ENCODE measurements at places on chromosomes 1 and 21.
A peak's percentile ranks its signal among the peaks of the same experiment; 100 is the strongest.

DNA sequence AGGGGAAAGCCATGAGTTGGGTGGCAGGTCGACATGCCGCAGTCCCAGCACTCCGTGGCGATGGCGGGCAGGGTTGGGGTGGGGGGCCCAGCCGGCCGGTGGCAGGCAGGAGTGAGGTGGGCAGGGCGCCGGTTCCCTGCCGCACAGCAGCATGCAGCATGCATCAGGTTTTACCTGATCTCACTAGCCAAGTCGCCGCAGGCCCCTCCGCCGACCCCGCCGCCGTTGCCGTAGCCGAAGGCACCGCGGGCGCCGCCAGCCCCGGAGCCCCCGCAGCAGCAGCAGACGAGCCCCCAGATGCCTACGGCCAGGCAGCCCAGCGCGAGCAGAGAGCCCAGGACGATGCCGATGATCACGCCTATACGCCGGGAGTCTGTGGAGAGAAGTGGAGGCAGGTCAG lies 6.7 kb downstream of the VSIG8 start:
- DNase-seq = no peak

GRCh38 chr21:37636152-37636860 lies 269.7 kb downstream of the DYRK1A start:
- DNase-seq = no peak

GRCh38 chr1:113282893-113283285 lies 107.4 kb upstream of the MAGI3 start:
- DNase-seq = no peak

DNA sequence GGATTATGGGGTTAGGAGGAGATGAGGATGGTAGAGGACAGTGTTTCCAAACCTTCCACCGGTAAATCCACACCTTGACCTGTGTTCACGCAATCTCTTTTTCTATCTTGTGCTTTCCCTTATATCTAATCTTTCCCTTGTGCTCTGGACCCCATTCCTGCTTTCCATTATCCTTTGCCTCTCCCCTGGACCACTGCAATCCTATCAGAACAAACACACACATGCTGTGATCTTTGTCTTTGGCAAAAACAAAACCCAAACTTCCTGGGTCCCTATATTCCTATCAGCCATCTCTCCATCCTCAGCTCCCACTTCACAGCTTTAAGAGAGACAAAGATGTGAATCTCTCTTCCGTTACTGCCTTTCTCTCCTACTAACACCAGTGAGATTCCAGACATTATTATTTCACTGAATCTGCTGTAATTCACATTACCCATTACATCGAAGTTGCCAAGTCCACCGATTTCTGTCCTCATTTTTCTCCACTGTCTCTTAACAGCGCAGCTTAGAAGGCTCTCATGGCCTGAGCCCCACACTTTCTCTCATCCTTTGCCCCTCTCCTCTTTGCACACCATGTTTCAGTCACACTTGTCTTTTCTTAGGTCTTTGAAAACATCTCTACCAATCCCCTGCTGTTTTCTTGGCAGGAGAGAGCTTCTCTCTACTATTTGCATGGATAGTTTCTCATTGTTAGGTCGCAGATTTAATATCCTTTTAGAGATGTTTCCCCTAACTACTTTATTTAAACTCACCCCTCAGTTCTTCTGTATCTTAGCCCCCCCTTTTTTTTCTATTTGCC lies 230.0 kb upstream of the B3GALT2 start:
- DNase-seq = no peak

DNA sequence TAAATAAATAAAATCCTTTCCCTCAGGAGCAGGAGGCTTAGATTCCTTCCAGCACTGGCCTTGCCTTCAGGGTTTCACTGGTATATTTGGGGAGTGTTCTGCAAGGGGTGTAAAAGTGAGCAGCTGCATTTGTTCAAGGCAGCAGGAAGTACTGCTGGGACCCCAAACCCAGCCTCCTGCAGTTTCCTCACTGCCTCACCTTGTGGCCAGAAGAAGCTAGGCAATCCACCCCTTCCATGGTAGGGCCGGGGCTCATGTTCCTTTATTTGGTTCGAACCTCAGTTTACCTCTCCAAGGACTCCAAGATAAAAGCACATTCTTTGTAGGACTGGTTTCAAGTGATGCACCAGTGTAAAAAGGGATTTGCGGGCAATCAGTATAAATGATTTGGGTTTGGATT lies 21.0 kb upstream of the CFAP126 start:
- no peak for DNase-seq

GRCh38 chr1:28668191-28668955 lies at the start of gene GMEB1:
Gene GMEB1 (plus strand): TSS chr1:28668784. CDS start chr1:28683613, 14,829 bp downstream.
- DNase-seq = peak; percentile 86

DNA sequence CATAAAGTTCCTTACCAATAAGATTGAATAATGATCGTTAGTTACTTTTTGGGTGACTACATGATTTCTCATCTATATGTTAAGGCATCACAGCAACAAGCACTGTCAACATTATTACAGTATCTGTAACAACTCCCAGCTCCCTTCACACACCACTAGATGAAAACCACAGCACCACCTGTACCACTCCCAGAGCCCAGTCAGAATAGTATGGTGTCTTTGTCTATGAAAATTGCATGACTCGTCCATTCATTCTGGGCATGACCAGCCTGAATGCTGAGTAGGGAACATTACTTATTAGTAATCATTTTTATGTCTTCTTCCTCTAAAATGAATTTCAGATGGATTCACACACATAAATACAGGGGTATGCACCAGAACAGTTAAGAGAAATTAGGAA lies 7.0 kb downstream of the OLFML2B start:
- no peak for DNase-seq

DNA sequence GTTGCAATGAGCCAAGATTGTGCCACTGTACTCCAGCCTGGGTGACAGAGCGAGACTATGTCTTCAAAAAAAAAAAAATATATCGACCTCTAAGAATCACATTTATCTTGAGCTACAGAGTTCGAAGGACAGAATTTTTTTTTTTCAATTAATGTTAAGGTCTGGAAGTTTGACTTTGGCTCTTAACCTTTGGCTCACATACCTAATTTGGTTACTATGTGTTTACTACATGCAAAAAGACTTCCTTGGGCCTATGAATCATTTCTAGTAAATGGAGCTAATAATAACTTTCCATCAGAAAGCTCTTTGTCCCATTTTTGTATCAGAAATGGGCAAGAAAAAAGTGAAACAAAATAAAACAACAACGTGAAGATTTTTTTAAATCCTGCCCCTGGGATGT lies 351.2 kb downstream of the SMYD3 start:
- DNase-seq = no peak

DNA sequence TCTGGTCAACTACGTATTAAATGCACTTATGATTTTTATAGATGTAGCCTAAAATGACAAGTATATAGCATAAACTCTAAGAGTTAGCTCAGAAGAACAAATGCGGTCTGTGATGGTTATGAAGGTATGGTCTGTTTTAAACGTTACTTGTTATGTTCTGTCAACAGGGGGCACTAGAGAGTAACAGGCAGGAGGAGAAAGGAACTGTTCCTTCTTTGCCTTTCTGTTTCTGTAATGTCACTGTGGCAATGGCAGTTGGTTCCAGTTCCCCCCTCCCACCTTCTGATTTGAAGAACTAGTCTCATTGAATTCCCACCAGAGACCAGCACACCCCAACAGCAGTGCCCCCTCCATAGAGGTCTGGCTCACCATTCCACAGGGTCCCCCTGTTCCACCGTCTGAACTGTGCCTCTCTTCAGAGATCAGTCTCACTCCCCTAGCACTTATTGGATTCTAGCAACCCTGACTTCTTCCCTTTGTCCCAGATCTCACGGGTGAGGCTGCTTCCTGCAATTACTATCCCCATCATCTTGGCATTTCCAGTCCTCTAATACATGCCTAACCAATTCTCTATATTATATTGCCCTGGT lies 14.0 kb downstream of the KRTAP24-1 start:
- no peak for DNase-seq

DNA sequence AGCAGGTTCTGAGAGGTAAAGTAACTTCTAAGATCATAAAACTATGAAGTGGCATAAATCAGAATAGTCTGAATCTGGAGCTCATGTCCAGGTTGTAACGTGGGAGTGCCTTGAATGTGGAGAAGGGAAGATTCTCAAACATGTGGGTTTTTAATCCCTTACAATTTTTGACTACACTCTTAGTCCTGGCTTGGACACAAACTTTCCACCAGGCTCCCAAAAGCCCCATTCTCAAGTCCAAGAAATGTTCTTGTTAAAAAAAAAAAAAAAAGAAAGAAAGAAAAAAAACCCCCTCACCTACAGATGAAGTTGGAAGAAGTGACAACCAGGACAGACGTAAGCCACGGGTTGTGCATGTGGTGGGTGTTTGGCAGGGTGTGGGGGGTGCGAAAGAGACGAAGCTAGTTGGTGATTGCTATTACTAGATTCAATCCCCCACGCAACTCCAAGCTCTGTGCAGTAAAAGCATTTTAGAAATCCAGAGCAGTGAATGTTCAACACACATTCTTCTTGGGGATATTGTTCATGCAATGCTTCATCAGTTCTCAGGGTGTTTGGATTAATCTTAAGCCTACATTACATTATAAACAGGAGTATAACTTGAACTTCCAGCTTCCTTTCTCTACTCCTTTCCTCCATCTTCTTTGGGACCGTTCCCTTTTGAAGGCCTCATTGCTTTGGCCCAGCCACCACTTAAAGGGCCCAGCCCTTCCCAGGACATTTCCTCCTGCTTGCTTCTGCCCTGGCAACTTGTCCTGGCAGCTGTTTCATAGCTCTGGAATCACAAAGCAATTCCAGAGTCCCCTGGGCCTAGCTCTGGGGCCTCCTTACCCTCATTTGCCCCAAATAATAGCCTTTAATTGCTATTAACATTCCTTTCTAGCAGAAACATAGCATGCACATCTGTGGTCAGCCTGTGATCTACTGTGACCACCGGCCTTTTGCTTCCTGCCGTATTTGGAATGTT lies 41.8 kb downstream of the PHC2 start:
- no peak for DNase-seq

DNA sequence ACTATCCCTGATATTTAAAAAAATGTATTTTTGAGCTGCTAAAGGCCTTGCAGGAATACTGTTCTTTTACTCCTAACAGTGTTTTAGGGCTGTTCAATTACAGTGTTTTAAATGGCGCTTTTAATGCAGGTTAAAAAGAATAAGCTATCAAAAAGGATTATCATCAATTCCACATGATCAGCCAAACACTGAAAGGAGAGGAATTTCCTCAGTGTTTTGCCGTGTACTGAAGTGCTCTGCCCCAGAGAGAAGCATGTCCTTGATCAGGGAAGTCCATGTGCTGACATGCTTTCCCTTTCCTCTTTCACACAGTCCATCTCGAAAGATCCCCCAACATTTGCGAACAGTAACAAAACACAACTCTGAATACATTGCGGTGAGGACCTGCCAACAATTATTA lies 3.3 kb downstream of the CFAP298 start:
- DNase-seq = no peak

DNA sequence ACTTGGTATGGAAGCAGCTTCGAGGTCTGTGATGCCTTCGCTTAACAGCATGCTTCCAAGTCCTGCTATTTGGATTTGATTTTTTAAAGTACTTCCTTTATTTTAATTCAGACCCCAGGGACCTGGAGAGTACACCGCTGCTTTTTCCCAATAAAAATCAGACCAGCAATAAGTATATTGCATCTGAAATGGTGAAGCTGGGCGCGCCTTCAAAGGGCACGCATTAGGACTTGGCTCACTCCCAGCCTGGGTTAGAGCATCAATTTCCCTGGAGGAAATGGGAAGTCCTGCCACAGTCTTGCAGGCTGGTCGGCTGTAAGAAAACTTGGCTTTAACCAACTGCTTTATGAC lies 325.1 kb downstream of the RRAGC start:
- no peak for DNase-seq

DNA sequence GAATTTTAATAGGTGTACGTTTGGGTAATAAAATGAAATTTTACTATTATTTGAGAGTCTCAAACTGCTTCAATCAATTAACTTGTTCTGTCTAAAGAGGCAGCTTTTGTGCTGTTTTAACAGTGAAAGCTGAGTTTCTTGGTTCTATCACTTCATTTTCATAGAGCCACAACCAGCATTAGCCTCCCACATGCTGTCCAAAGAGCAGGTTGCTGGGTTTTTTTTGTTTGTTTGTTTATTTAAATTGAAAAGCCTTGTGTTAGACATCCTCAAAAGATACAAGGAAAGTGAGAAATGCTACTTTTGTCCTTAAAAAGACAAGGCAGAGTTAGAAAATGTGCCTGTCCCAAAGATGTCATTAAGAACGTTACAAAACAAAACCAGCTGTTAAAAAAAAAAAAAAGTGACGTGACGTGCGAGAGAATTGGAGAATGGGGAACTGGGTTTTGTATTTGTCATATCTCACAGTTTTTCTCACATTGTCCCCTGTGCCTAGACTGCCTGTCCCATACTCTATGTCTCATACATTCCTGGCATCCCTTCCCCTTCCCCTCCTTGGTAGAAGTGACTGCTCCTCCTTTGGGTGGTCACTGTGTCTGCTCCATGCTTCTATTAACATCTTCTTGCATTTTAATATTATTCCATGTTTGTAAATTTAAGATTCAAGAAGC lies 63.1 kb upstream of the CD34 start:
- DNase-seq = no peak

DNA sequence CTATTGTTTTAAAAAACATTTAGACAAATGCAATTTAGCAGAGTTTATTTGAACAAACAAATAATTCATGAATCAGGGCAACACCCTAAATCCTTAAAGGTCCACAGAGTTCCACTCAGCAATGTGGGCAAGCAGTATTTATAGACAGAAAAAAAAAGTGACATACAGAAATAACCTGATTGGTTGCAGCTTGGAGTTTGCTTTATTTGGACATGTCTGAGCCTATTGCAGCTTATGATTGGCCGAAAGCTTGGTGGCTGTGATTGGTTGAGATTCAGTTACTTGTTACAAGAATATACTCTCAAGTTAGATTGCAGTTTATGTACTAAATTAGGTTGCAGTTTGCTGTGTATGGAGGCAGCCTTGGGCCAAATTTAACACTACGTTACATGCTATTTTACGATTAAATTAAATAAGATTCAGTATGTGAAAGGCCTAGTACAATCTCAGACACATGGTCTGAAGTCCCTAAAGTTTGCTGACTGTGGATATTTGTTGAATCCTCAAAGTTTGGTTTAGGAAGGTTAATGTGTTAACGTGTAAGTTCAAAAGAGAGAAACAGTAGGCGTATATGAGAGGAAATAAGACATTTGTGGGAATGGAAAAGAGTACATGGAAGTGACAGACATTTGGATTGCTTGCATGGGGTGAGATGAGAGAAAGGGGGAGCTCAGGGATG lies 6.9 kb upstream of the CAMSAP2 start:
- no peak for DNase-seq
